H54 (cell line): ENCODE measurements at places on chromosomes 11 and 22.
A peak's percentile ranks its signal among the peaks of the same experiment; 100 is the strongest.

DNA sequence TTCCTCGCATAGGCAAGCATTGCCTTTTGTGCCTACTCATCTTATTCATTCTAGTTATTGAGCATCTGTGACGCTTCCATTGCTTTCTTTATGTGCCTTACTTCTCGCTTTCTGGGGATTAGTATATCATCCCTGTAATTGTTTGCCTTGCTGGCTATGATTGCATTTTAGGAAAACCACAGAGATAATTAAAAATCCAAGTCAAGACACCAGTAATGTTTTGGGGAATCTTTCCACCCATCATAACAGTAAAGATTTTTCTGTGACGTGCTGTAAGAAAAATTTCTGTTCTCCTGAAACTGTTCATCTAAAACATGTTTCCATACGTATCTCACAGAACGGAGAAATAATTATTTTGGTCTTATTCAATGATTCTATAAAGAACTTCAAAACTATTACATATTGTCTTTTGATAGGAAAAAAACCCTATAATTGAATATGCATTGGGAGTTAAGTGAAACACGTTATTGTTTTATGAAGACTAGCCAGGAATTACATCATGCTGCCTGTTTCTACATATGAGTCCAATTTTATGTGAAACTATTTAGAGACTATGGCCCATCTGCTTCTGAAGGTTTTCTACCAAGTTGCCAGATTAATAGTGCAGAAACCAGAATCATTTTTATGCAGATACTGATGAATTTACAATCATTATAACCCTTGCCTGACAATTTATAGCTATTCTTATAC is 133.7 kb upstream of the FIBIN start:
- DNase-seq = no peak

GRCh38 chr22:19240813-19241592 is 50.5 kb downstream of the CLTCL1 start:
- DNase-seq = no peak

- DNase-seq = peak; percentile 66
Measured at GRCh38 chr11:64148226-64148916, 17.5 kb downstream of the MACROD1 start.

DNA sequence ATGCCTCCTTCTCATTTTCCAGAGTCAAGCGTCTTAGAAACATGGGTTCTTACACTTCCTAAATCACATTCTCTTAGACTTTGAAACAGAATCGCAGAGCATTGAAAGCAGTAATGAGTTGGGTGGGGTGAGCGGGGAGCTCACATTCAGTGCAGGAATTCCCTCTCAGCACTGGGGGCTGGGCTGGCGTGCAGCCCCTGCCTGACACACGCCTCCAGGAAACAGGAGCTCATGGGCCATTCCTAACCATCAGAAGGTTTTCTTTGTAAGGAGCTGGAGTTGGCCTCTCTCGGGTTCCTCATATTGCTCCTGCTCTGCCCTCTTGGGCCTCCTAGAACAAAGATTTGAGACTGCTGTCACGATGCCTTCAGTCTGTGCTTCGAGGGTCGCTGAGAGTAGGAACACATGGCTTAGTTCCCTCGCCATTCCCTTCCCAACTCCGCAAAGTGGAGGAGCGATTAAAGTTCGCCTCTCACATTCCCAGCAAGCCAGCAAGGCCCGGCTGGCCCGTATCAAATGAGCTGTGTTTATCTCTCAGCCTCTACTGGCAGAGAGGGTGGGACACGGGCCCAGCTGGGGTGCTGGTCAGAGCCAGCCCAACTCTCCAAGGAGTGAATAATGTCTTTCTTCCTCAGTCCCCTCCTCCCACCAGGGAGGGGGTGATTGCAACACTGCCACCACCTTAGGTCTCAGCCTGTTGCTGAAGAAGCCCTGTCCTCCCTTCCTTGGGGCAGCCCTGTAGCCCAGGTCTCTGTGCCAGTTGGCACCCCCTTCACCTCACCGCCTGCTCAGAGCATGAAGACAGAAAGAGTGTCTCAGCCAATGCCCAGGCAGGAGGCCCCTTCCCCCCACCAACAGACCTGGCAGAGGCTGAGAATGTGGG is 10.4 kb downstream of the CHRDL2 start:
- DNase-seq = no peak

GRCh38 chr11:26541870-26542269 is 30.2 kb downstream of the MUC15 start:
- no peak for DNase-seq

- DNase-seq = no peak
Measured at GRCh38 chr22:44999687-45000086, 10.1 kb downstream of the PHF21B start.

DNA sequence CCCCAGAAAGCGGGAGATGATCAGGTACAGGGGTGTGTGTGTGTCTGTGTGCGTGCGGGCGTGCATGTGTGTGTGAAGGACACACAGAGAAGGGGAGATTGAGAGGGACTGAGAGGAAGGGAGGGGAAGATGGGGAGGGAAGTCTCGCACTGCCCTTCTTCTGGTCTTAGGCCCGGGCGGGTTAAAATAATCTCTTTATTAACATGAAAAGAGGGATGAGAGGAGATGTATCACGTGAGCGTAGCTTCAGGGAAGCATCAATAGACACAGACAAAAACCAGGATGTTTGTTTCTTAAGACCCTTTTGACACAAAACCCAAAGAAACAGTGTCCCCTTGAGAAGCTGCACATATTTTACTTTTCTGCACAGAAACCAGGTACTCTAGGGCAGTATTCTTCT is 347.3 kb downstream of the BRD1 start:
- no peak for DNase-seq

DNA sequence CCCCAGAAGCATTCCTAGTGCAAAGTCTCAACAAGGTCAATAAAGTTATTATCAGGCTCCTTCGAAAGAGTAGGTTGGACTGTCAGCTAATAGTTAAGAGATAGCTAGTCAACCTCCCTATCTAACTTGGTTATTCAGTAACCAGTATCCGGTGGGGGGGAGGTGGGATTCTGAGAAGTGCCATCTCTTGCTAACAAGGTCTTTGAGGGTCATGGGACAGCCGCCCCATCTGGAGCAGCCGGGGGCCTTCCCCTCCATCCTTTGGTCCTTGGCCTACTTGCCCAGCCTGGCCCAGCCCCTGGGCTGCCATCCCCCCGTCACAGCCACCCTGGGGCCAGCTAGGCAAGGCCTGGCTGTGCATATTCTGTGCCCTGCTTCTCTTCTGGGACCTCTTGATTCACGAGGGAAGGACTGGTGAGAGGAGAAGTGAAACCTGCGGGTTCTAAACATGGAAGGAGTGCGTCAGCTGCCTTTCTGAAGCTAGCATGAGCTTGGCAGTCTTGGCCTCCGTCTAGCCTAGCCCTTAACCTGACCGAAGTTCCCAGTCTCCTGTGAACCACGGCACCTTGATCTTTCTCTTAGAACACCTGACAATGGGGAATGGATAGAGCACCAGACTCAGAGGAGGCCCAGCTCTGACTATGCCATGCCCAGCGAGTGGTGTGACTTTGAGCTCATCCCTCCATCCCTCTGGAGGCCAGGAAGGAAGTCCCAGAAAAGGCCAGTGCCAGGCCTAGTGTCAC is 9.3 kb downstream of the SLC37A2 start:
- DNase-seq = no peak

DNA sequence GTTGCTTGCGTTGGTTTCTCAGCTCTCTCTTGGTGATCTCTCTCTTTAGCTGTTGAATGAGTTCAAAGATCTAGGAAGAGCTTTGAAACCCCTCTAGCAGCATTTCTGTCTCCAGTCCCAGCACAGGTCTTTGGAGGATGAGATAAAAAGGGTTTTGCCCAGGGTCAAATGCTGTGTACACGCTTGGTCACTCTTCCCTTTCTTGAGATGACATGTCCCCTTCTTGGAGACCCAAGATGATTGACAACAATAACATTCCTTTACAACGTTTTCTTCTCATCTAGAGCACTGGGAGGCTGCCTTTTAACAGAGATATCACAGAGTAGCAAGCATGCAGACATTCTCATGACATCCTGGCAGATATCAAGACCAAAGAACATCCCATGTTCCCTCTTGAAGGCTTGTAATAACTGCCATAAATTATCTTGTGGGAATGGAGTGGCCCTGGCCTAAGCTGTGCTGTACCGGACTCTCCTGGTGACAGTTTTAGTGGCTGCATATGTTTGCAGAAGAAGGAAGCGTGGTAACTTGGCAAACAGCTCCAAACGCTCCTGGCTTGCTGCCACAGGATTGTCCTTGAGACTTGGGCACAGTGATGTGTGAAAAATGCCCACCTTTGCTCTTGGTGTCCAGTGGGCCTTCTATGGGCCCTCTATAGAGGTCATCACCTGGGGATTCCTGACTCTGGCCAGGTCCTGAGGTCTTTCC is 107.8 kb downstream of the PTPRJ start:
- DNase-seq = no peak

DNA sequence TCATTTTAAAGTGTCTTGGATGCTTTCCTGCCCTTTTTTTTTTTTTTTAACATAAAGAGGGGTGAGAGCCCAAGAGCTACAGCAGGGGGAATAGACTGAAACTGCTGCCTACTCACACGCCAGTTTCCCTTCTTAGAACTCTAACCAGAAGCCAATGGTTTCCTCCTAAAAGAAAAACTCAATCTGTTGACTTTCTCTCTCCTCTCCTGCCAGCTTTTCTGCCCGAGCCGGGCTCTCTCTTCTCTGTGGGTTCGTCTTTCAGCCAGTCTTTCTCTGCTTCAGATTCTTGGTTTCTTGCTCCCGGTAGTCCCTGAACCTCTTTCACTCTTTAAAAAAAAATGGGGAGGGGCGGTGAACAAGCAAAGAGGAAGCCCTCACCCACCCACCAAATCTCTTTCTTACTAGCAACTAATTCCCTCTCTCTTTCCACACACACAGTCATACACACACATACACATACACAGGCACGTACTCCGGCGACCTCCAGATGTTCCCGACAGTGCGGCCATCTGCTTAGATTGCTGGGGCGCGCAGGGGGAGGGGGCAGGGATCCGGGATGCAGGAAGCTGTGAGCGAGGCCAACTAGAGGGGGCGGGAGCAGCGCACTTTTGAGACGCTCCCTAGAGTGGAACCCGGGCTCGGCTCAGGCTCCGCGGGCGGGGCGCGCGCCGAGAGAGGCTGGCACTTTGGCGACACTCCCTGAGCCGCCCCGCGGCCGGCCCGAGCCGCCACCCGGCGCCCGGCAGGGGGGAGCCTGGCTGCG is 444 bp upstream of the TSKU start:
- peak; percentile 87 for DNase-seq

DNA sequence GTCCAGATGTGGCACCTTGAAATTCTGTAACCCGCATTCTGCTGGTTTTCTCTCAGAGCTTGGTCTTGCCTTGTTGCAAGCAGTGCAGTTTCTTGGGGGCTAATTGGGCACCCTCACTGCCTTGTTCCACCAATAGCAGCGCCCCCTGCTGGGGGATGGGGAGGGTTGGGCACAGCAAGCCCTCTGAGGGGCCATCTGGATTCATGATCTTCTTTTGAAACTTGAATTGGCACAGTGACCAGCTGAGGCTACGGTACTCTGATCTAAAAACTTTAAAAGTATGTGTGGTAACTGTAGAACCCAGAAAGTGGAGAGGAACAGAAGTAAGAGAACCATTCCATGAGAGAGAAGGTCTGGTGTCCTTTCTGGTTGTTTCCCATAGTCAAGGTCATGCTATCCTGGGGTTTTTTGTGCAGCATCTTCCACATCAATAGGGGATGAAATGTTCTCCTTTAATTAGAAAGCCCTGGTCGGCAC is 64.2 kb downstream of the MED15 start:
- no peak for DNase-seq

DNA sequence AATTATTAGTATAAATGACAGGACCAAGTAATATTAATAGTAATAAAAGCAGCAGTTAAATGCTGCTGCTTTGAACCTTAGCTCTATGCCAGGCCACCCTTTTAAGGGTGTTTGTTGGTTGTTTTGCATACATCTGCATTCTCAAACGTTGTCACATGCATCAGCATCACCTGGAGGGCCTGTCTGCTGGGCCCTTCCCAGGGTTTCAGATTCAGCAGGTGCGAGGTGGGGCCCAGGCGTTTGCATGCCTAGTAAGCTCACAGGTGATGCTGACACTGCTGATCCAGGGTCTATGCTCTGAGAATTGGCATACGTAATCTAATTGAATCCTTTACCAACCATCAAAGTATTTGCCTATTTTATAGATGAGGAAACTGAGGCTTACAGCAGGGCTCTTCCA is 246.5 kb downstream of the CADM1 start:
- no peak for DNase-seq

DNA sequence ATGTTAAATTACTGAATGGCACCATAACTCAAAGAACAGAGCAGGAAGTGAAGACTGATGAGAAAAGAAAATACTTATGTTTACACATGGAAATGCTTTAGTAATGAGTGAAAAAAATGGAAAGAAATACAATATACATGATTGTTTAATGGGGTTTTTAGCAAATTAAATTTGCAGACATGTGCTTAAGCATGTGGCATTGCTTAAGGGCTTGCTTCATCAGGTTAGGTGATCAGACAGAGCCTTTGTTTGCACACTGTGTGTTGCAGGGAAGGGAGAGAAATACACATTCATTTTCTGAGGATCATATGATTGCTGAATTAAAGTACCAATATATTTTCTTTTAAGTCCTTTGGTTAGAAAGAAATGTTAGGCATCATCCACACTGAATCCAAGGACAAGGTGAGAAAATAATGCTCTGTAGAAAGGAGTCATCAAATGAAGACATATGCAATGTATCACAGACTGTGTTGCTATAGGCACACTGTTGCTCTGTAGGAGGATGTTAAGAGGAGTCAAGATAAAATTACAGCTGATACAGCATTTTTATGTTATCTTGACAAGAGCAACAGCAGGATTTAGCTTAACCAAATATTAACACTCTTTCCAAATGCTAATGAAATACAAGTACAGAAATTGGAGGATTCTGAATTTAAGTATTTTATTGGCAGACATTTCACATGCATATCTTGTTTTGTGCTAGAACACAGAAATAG is 23.4 kb upstream of the ARHGAP20 start:
- no peak for DNase-seq

- no peak for DNase-seq
Measured at GRCh38 chr11:94149431-94150017, 20.9 kb downstream of the PANX1 start.

DNA sequence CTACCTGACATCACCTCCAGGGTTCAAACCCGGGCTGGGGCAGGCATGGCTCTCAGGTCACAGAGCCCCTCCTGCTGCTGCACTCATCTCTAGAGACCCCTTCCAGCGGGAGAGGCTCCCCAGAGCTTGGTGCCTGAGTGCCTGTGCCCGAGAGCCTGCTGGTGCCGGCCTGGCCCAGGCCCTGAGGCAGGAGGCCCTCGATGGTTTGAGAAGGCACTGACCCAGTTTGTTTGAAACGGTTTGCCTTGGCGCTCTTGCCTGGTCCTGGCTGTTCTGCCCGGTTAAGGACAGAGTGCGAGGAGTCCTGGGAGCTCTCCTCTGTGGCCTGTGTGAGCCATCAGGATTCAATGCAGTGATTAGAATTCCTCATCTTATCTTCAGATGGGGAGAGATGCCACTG is 88.9 kb downstream of the TBC1D22A start:
- DNase-seq = no peak
